Left ventricle myocardium inferior (tissue), 1 donor: ENCODE measurements at places on chromosomes 7 and 10.

DNA sequence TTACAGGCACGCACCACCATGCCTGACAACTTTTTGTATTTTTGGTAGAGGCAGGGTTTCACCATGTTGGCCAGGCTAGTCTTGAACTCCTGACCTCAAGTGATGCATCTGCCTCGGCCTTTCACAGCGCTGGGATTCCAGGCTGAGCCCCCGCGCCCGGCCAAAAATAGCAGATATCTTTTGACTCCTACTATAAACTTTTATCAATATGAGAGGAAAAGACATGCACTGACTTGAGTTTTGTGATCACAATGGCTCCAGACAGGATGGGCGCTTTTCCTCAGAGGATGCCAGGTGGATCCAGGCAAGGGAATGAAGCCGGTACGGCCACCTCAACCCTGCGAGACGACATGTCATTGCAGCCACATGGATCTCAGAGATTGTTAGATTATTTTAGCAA lies 123.9 kb downstream of the DNAJB6 start:
- DNase-seq, result no peak

DNA sequence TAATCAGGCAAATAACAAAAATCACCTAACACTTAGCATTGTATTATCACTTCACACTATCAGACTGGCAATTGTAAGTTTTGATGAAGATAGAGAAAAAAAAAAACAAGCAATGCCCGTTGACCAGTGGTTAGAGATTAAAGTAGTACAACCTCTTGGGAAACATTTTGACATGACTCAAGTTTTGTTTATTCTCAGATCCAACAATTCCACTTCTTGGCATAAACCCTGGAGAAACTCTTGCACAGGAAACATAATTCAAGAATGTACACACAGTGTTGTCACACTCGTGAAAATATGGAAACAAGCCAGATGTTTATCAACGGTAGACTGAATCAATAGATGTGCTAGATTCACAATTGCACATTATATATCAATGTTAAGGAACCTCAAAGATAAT lies 37.2 kb downstream of the FRMD4A start:
- no peak for DNase-seq

- DNase-seq, result no peak
These were observed 51.7 kb downstream of the CREM start for GRCh38 chr10:35178331-35178730.

DNA sequence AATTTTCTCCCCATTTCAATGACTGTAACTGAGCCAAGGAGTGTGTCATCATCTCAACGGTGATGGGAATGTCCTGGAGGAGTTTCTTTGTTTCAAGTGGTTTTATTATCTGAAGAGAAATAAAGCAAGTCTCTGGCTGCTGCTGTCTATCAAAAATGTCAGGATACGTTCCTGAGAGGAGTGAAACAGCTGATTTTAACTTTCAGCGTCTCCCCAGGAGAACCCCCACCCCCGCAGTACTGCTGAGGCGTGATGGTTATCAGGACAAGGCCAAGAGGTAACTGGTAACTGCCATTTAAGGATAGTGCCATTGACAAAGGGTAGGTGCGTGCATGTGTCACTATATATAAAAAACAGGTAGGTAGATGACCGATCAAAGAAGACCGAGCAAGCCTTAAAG lies 70.3 kb upstream of the LRGUK start:
- DNase-seq, result no peak

- DNase-seq, result no peak
These were observed 38.1 kb upstream of the GRM8 start for GRCh38 chr7:127290801-127291361.

DNA sequence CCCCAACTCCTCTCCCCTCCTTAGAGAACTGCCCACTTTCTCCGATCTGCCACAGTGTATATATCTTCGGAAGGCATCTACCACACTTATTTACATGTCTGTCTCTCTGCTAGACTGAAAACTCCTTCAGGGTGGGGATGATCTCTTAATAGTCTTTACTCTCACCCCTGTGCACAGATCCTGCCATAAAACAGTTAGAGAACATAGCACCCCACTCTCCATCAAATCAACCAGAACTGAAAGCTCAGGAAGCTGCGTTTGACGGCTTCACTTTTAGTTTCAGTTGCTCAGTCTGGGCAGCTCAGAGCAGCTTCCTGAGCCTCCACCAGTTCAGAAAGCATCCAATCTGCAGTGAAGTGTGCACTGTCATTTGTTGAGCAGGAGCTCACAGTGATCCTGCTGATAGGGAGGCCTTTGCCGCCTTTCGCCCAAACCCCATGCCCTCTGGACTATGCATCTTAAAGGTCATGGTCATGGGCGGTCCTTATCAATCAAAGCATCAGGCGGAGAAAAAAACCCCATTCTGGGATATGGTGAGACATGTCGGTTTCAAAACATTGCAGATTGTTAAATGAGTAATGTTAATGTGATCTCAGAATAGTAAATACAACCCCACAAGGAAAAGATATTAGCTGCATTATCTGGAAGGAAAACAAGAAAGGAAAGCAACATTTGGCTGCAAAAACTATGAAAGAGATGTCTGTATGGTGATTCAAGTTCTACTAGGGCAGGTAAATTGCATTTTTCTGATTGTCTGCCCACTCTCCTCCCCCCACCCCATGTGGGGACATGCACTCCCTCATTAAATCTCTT lies 167.1 kb upstream of the ADO start:
- no peak for DNase-seq

- DNase-seq, result no peak
These were observed 11.2 kb upstream of the OR2A5 start for GRCh38 chr7:144037414-144038035.

GRCh38 chr7:45420843-45421495 lies 153.2 kb upstream of the ADCY1 start:
- no peak for DNase-seq

GRCh38 chr10:86001521-86001920 lies 365.1 kb downstream of the GRID1 start:
- no peak for DNase-seq

GRCh38 chr10:95976362-95977229 lies 66.8 kb upstream of the CCNJ start:
- no peak for DNase-seq

DNA sequence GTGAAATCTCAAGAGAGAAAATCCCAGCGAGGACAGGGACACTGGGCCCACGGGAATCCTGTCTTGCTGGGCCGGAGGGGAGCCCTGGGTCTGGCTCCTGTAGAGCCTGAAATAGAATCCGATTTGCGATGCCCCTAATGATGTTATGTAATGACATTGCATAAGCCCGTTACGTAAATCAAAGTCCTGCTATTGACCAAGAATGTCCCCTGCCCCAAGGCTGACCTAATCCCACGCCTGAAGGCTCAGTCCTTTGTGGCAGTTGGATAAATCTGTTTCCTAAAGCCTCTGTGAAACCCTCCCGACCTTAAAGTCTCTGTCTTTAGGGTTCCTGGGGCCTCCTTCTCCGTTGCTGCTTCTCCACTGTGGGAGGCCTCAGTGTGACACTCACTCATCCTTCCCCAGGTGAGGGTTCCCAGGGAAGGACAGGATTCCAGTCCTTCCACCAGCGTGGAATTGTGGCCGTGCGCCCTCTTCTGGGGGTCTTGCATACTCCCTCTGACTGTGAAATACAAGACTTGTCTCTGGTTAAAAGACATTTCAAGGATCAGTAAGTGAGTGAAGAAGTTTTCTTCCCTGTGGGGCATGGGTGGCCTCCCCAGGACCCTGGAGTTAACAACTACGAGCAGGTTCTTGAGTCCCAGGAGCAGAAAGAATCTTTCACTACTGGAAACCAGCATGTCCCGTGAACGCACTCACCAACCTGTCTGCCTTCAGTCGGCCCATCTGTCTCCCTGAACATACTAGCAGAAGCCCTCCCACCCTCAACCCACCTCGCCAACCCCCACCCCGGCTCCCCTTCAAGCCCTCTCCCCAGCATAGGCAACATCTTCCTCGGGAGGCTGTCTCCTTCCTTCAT lies 19.8 kb downstream of the ZNF467 start:
- DNase-seq, result no peak

DNA sequence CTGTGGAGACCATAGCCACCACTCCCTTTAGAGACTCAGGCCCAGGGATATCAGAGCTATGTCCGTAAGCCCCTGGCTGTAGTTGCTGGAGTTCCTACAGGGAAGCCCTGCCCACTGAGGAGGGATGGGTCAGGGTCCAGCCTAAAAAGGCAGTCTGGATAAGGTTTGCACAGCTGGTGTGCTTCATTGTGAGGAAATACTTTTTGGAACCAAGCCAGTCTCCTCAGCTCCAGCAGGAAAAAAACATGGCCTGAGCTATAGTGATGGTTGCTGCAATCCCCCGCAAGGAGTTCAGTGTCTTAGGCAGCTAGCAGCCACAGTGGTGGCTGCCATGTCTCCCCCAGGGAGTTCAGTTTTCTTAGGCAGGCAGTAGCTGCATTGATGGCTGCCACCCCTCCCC lies 52.6 kb upstream of the CYP2C8 start:
- no peak for DNase-seq

- DNase-seq, result no peak
These were observed 12.7 kb upstream of the PURB start for GRCh38 chr7:44898039-44898438.

- no peak for DNase-seq
These were observed 49.8 kb downstream of the LHPP start for GRCh38 chr10:124511205-124512039.

DNA sequence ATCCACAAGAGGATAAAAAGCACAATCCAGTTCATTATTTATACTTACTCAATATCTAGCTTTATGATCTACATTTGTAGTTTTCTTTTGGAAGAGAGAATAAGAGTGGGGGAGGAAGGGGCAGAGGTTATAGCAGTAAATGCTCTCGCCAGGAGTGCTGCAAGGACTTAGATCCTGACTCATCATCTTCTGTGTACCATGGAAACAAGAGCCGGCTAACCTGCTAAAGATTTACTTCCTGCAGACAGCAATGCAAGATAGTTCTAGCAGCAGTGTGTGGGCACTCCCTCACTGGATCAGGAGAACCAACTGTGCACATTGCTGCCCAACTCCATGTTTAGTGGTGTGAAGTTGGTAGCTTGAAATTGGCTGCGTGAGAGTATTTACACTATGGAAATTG lies 47.7 kb upstream of the TRIL start:
- DNase-seq, result no peak

DNA sequence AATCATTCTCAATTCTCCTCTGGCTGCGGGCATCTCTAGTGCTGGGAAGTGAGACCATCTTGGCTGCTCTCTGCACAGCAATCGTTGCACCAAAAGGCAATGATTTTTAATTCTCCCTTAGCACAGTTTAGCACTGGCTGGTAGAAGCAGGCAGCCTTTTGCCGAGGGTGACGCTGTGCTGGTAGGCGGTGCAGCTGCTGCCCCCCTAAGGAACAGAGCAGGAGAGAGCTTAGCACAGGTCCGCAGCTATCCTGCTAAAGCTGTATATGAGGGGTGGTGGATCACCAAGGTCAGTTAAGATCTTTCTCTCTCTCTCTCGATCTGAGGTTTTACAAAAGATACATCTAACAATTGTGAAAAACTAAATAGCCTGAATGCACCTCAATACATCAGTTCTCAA lies 390.1 kb downstream of the GATA3 start:
- DNase-seq, result no peak

- no peak for DNase-seq
These were observed 47.9 kb downstream of the MKI67 start for GRCh38 chr10:128078136-128078969.

GRCh38 chr10:28190196-28190595 lies 112.7 kb downstream of the MPP7 start:
- no peak for DNase-seq

- no peak for DNase-seq
These were observed 111.0 kb upstream of the PCLO start for GRCh38 chr7:83273699-83274098.

GRCh38 chr10:48993627-48994026 lies 54.0 kb upstream of the LRRC18 start:
- DNase-seq, result no peak

DNA sequence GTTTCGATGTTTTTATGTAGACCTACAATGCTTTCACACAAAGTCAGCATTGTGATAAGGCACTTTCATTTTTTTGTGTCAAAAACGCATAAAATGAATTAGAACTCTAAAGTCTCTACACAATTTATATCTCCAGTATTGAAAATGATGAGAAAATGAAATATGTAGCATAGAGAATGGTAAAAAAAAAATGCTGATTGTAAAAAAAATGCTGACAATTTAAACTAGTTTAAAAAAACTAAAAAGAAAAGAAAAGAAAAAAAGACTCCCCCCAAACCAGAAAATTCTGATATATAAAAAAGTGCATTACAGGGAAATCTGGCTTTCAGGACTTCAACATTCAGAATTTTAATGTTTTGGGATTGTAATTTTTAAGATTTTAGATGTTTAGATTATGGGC lies 148.1 kb downstream of the FZD1 start:
- DNase-seq, result no peak

DNA sequence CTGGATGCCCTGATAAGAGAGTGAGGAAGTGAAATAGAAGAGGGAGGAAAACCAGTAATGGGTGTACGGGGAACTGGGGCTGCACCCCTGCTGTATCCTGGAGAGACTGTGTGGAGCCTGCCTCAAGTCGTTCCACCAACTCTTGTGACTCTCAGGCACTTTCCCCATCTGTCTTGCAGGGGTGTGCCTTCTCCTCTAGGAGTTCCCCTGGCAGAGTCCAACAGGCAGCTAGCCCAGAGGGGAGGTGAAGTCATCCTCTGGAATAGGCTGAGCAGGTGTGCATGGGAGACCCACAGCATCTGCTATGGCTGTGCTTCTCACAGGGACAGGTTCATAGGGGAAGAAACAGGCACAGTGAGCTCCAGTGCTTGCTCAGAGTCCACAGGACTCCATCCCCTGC lies 46.8 kb downstream of the WIPF3 start:
- DNase-seq, result no peak

- DNase-seq, result no peak
These were observed 115.4 kb upstream of the KLF6 start for GRCh38 chr10:3900391-3900790.

GRCh38 chr7:31997423-31997822 lies 72.8 kb downstream of the PDE1C start:
- no peak for DNase-seq

DNA sequence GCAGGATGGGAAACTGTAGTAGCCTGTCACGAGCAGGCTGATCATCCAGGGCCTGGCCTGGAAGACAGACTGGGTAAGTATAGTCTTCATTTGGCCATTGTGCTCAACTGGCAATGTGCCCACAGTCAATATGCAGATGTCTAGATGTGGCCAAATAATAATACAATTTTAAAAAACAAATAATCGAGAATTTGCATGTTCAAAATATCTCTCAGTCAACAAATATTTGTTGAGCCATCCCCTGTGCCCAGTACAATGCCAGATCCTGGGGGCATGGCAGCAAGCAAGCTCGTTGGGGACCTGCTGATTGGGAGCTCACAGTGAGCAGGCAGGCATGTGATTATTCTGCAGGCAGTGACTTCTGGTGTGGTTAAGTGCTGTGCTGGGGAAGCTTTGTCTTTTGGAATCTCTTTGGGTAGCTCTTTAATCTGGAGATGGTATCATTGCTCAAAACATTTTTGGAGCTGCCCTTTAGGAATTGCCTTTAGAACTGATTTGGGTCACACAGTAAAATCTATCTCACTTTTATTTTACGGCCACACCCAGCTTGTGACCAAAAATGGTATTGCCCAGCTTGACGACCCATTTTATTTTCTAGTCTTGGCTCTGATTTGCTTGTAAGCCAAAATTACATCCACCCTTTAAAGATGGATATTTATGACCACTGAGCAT lies 92.2 kb downstream of the PLCE1 start:
- DNase-seq, result no peak
